Anterior cingulate cortex (tissue), 58 donors: ENCODE measurements at places on chromosomes 1 and 21.
A peak's percentile ranks its signal among the peaks of the same experiment; 100 is the strongest.

DNA sequence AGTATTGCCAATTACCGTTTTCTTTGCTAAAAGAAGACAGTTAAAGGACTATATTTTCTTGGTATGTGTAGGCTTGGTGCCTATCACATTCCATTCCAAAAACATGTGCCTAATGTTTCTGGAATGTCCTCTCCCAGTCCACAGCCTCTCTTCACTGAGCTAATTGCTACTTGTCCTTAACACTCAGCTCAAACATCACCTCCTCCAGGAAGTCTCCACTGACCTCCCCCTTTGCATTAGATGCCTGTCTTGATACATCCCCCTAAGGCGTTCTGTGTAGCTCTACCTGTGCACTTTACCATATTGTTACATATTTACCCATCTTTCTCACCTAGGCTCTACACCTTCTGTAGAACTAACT is 195.6 kb upstream of the CAMK1G start:
- DNase-seq = no peak

DNA sequence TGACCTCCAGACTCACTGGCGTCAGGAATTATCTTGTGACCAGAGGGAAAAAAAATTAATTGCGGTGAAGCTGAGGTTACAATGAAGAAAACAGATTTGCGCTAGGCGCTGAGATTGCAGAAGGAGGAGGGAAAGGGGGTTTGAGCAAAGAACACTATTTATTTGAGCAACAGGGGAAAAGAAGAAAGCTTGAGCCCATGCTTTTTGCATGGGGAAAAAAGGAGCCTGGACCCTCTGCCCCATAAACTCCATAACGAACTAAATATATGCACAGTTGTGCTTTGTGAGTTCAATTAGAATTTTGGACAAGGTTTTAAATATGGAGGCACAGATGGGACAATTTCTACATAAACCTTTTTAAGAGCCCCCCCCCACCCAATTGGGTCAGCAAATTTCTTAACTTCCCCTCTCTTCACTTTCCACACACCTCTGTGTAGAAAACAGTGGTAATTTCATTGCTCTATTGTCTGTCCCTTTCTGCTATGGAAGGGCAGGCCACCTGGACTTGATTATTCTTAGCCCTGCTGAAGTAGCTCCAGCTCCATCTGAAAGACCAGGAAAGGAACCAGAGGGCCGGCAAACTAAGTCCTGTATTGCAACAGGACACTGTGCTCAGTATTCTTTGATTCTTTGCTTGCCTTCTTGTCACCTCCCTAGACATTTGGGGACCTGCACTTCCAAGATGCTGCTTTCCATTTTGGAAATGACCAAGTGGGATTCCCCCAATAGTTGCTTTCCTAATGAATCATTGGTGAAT is 862 bp upstream of the ID3 start:
- no peak for DNase-seq

GRCh38 chr1:182340233-182341058 is 51.1 kb downstream of the GLUL start:
- DNase-seq = no peak

- DNase-seq = no peak
These were observed 329.7 kb upstream of the USP24 start for GRCh38 chr1:55544826-55545225.

- no peak for DNase-seq
These were observed at the start of gene CD48 for GRCh38 chr1:160711602-160712311. TSS of gene CD48 (minus strand) at chr1:160711822. CDS start at chr1:160711763, 59 bp downstream.

DNA sequence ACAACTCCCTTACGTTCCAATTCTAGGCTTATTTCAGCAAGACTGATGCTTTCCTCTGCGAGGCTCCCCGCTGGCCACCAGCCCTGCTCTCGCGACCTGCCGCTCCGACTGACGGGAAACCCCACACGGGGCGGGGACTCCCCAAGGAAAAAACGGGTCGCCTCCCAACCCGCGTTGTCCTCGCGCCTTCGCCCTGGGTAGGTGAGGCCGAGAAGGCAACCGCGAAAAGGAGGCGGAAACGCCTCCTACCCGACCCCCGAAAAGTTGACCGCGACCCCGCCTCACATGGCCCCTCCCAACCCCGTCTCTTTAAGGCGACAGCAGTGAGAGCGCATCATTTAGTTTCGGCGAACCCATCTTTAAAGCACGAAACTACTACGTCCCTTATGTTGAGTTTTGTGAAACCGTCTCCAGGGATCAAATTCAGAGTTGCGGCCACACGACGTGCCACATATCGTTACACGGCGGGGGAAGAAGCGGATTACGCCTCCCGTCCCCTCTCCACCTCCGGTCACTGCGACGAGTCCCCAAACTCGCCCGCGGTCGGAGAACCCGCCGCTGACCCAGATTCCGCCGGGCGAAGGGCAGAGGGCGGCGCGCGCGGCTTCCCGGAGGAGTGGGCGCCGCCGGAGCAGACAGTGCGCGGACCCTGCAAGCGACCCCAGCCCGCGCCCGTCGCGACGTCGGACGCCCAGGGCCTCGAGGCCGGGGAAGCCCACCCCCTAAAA is 1.2 kb downstream of the ANP32E start:
- peak; percentile 26 for DNase-seq

DNA sequence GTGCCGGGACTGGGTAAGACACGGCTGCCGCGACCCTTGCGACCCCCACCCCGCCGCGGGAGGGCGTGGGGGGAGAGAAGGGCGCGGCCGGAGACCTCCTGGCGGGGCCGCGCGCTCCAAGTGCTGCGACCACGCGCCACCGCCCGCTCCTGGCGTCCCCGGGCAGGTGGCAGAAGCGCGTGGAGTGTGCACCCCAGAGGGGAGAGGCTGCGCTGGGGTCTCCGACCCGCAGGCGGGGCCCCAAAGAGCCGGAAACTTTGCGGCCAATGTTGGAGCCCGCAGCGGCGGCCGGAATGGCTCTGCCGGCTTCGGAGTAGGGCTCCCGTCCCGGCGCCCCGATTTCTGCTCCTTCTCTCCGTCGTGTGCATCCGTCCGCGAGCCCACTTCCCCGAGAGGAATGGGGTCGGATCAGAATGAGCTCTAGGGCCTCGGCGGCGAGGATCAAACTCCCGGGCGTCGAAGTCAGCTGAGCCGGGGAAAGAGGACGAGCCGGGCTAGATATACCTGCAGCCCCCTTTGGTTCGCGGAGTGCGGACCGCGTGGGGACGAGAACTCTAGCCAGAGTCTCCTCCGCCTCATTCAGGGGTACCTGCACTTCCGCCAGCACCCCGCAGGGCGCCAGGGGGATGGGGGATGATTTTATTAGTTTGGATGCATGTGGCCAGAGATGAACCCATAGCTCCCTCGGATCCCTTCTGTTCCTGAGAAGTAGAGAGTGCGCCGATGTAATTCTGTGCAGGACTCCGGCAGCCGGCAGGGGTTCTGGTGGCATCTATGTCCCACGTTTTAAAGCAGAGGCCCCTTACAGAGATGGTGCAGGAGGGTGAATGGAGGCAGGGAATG is 751 bp downstream of the STUM start:
- DNase-seq = no peak

DNA sequence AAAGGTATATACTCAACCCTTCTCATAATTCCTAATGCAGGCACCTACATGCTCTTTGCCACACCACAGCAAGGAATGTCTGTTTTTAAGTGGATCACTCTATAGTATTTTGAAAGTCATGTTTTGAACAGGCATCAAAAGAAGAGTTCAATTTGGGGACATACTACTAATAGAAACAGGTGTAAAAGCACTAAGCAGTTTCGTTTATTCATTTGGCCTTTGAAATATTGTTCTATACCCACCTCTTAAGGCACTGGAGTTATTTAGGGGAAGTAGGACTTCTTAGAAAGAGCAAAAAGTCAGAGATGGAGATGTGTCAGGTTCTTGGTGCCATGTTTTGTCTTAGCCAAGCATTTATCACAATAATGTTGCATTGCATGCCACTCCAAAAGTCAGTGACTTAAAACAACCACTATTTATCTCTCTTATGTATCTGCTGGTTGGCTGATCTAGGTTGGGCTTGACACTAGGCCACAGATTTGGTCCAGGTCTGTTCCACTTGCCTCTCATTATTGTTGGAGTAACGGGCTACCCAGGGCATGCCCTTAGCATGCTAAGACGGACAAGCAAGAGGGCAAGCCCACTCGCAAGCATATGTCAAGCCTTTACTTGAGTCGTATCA is 107.5 kb downstream of the RGL1 start:
- no peak for DNase-seq

- no peak for DNase-seq
These were observed 47.6 kb downstream of the IER5 start for GRCh38 chr1:181135815-181136737.

DNA sequence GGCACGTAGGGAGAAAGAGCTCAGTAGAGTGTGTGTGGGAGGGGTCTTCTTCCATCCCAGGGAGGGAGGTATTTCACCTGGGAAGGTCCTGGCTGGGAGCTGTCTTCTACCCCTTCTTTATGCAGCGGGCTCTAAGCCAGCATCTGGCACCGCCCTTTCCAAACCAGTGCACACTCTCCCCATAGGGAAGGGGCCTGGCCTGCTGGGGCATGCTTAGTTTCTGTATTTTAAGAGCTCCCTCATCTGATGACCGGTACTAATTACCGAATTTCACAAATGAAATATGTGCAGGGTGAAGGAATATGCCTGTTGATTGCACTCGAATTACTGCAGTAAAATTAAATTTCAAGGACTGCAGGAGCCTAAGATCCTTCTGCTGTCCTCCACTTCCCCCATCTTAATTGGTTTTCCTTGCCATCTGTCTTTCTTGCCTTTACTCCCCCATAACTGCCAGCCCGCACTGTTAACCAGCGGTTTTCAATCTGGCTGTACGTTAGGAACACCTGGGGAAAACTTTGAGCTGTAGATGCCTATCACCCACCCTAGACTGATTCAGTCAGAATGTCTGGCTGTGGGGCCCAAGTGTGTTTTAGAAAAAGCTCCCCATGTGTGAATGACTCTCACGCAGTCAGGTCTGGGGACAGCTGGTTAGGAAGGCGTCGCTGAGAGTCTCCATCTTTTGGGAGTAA is 20.1 kb downstream of the GALNT2 start:
- DNase-seq = no peak

DNA sequence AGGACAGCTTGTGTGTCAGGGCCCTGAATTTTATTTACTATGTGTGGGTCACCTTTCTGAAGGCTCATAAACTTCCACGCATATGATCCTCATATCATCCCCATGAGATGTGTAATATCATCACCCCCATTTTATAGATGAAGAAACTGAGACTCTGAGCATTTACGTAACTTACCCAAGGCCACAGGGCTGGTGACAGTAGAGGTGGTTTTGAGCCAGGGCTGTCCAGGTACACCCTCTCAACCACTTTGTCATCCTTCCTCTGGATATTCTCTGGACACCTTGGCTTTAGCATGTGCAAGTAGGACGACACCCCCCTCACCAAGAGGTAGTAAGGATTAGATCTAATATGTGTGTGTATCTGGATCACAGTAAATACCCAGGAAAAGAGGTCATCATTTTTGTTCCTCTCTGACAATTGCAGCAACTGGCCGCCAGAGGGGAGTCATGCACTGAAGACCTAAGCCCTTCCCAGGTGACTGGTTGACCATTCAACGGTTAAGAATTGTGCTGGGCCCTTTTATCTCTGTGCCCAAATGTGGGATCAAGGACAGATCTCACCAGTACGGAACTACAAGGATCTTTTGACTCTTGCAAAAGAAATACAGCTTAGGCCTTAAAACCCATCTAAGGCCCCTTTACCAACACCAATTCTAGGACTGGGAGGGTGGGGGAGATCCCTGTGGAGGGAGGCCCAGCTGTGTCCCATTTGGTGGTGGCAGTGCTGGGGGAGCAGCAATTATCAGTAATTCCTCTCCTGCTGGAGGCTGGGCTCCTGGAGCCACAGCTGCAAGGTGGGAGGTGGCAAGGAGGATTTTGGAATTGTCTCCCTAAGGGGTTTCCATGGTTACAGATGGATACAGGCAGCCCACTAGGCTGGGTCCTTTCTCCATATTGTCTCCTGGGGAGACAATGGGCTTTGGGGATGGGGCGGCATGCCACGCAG is 13.7 kb upstream of the E2F2 start:
- peak; percentile 45 for DNase-seq

DNA sequence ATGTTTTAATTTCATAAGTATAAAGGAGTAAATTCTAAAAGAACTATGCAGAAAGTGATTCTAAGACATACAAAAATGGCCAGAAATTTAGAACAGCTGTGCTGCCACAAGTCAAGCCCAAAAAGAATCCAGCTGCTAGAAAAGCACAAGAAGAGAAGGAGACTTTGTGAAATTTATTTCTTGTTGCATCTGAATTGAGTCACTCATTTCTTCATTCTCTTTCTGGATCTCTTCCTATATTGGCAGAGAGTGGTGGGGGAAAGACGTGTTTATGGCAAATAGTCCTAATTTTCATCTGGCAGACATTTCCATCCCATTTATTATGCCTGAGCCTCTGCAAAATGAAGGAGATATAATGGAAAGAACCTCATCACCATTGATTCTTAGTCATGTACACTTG is 139.6 kb upstream of the CTTNBP2NL start:
- DNase-seq = no peak

GRCh38 chr1:12548973-12549459 is 69.0 kb downstream of the DHRS3 start:
- no peak for DNase-seq

DNA sequence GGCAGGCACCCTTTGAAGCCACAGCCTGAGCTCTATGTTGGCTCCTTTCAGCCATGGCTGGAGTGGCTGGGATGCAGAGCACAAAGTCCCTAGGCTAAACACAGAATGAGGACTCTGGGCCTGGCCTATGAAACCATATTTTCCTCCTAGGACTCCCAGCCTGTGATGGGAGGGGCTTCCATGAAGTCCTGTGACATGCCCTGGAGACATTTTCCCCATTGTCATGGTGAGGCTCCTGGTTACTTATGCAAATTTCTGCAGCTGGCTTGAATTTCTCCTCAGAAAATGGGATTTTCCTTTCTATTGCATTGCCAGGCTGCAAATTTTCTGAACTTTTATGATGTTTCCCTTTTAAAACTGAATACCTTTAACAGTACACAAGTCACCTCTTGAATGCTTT is 61.3 kb downstream of the VCAM1 start:
- no peak for DNase-seq

- no peak for DNase-seq
These were observed 152.8 kb downstream of the TTLL7 start for GRCh38 chr1:83846138-83846537.

GRCh38 chr1:246798606-246799496 is 74.6 kb downstream of the SCCPDH start:
- no peak for DNase-seq

- DNase-seq = no peak
These were observed 51.2 kb downstream of the PLXNA2 start for GRCh38 chr1:208192995-208193394.

DNA sequence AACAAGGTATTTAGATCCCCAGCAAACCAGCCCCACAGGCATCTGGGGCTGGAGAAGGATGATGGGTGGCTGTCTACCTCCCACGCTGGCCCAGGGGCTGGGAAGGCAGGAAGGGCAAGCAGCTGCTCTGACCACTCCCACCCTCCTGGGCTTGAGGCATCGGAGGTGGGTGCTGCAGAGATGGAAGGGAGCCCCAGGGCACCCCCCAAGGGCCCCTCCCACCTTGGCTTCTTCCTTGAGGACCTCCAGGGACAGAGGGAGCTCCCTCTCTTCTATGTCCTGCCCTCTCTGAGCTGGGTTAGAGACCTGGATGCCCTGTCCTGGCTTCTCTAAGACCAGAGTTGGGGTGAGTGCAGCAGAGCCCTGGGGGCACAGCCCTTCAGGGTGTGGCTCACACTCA is 3.1 kb downstream of the CD52 start:
- no peak for DNase-seq

GRCh38 chr1:234963180-234963903 is 165.3 kb downstream of the TOMM20 start:
- DNase-seq = no peak
